ENCODE measurements at places on chromosomes 1 and 21.

DNA sequence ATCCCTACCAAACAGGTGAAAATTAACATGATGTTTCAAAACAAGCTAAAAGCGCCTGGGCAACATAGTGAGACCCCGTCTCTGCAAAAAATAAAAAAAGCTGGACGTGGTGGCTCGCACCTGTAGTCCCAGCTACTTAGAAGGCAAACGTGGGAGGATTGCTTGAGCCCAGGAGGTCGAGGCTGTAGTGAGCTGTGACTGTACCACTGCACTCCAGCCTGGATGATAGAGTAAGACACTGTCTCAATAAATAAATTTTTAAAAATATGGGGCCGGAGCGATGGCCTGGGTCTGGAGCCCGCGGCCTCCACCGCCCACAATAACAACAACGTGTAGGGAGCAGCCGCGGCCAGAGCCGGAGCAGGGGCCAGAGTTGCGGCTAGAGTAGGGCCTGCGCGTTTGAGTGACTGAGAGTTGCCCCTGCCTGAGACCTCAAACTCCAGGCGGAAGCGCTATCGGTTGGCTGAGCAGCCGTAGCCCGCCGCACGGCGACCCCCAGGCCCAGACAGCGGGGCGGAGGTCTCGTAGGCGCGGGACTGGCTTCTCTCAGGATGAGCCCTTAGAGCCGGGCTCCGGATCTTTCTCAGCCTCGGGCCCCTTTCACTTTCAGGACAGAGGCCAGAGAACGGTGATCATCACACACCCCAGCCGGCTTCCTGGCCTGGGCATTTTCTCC, 41.4 kb downstream of the ZMYM1 start:
- no peak for DNase-seq

DNA sequence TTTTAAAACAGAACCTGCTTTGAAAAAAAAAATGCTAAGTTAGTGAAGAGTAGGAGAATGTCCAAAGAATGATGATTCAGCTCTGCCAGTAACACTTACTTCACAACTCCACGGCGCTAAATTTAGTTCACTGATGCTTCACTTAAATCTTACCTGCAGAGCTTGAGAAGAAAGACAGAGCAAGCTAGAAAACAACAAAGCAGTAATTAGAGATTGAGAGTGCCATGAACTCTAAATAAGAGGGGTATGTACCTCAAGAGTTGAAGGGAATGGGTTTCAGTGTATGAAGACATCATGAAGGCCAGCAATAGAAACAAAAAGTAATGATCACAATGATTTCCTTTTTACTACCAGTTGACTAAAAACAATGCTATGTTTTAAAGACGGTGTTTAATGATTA, 32.8 kb downstream of the EPRS1 start:
- DNase-seq = no peak

DNA sequence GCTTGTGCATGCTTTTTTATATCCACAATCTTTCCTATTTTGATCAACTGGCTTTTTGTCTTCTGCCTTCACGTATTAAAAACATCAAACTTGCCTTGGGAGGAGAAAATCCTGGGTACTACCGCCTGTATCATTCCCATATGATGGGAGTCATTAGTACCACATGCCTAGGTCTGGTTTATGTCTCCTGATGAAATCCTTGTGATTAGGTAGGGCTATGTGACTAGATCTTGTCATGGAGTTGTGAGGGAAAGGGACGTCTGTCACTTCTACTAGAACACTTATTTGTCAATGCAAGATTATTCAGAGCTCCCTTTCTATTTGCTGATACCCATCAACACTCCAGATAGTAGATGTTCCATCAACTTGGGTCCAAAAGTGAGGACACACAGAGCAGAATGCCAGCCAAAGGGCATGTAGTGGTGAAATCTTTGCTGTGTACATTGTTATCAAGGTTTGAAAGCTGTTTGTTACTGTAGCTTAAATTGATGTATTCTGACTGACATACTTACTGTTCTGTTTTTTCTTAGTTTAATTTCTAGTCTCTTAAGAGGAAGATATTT, 621.8 kb upstream of the NR5A2 start:
- no peak for DNase-seq

- DNase-seq = no peak
These were observed 29.9 kb upstream of the LYPLAL1 start for GRCh38 chr1:219143735-219144134.

- no peak for DNase-seq
These were observed 16.1 kb downstream of the FASLG start for GRCh38 chr1:172674831-172675613.

GRCh38 chr21:45519182-45519581, 23.1 kb downstream of the SLC19A1 start:
- no peak for DNase-seq

- DNase-seq = no peak
These were observed 68.6 kb downstream of the ZC3H11B start for GRCh38 chr1:219544163-219544846.

GRCh38 chr1:176696109-176696508, 233.1 kb downstream of the PAPPA2 start:
- DNase-seq = no peak

GRCh38 chr1:156639601-156640101, 2.3 kb upstream of the BCAN start:
- DNase-seq = no peak

Data from activated CD8-positive, alpha-beta memory T cell treated with anti-CD3 and anti-CD28 coated beads for 48 hours (primary cell).